ENCODE measurements at places on chromosomes 6 and 20.

GRCh38 chr20:54608039-54608745 lies 132.8 kb downstream of the DOK5 start:
- no peak for DNase-seq

DNA sequence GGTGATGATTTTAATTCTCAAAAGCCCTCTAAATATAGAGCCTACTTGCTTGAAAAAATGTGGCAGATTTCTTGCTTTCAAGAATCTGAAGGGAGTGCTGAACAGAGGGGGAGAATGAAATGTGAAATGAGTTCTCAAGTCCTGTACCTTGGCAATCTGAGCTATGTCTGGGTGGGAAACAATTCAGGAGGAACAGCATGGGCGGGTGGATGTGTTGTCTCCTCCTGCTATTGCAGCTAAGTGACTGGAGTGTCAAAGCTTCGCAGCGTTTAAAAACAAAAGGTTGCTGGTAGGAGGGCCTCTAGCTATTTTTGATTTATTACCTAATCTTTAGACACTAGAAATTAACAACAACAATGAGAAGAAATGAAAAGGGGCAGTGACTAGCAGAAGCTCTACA lies 102.5 kb upstream of the ARG1 start:
- DNase-seq, result no peak

- no peak for DNase-seq
Measured at GRCh38 chr6:12421596-12421995, 131.4 kb downstream of the EDN1 start.

DNA sequence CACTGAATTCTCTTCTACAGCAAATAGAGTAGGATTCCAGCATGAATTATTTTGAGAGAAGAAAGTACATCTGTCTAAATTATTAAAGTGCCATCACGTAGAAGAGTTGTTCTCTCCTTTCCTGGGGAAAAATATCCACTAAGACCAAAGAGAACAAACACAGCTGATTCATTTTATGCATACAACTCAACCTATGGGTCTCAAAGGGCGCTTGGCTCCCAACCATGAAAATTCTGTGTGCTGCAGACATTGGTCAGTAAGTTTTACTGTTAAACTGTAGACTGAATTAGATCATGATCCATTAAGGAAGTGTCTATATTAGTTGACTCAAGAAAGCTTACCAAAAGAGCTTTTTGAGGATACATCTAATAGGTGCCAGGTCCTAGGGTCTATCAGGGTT lies 83.5 kb downstream of the FRK start:
- no peak for DNase-seq

DNA sequence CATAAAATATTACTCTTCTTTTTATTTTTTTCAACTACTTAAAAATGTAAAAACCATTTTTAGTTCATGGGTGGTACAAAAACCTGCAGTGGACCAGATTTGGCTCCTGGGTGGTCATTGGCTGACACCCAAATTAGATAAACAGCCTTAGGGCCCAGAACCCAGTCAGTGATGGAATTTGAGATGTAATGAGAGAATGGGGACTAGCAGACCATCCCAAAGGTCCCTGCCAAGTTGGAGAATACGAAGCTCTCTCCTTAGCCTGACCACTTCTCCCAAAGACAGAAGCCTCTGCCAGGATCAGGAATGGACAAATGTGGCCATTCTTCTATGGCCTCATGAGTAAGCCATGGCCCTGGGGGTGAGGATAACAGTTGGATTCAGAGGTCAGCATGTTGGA lies 194.7 kb downstream of the NFATC2 start:
- DNase-seq, result no peak

- DNase-seq, result no peak
Measured at GRCh38 chr20:35091816-35092523, 637 bp downstream of the TRPC4AP start.

DNA sequence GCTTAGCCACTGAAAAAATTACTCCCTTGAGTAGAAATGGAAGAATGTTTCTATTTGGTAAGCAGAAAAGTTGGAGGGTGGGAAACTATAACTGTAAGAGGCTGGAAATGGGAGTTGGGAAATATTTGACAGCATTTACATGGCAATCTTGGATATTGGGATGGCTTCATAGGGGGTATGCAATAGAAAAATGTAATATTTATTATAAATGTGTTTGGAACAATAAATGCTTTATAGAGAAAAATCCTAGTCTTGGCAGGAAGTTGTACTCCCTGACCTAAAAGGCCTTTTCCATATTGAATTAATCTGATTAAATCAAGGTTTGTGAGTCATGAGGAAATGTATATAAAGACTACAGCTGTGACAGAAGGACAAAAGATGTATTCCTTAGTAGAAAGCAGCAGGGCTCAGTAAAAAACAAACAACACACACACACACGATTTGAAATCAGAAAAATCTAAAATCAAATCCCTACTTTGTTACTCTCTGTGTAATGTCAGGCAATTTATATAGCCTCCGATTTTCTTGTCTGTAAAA lies 272.3 kb downstream of the CD109 start:
- no peak for DNase-seq

DNA sequence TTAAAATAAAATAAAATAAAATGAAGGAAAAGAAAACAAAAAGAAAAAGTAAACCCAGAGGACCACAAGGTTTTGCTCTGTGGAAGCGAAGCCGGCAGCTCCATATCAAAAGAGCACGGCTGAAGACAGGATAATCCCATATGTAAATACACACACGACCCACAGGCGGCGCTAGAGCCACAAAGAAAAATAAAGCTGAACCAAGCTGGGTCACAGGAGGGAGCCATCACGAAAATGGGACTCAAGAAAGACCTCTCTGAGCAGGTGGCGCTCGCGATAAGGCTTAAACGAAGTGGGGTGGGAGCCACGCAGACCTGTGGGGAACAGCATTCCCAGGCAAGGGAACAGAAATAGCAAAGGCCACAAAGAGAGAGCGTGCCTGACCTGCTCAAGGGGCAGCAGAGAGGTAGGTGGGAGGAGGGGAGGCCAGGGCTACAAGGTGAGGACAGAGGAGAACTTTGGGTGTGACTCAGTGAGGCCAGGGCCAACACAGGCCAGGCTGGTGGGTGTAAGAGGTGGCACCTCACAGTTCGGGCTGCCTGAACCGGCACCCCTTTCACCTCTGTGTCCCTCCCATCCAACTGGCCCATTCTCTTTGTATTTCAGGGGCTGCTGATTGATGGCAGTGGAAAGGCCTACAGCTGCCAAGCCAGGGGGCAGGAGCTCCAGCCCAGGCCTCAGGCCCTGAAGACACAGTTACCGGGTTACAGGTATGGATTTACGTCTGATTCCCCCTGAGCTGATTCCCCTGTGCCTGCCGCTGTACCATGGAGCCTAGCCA lies 26.0 kb downstream of the PTGIS start:
- peak; percentile 52 for DNase-seq

DNA sequence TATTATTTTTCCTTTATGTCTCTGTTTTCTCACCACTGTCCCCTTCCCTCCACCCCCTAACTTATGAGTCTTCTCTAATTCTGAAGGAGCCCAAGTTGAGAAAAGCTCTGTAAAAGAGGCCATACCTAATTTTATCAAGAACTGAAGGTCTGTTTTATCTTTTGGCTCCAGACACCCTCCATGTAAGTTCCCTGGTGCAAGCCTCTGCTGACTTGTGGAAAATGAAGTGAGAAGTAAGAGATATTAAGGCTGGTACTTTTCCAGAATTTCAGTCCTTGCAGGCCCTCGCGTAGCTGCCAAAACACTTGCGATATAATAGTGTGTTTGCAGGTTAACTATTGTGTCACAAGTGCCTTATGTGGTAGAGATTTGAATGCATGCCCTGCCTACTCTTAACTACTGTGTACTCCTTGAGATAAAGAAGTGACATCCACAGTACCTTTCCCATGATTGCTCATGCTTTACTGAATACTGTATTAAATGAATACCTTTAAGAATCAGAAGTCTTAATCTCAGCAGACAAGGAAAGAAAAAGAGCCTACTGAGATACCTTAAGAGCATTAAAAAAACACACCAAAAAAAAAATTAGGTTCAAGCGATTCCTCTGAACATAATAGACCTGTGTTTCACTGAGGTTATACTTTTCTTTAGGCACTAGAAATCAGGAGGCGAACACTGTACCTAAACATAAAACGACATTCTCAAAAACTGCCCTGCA lies 143.6 kb upstream of the ZNF184 start:
- no peak for DNase-seq

GRCh38 chr6:33276864-33277662 lies at the start of gene B3GALT4:
TSS of gene B3GALT4 (plus strand) at chr6:33277123. CDS start at chr6:33277420, 297 bp downstream.
- peak; percentile 71 for DNase-seq
